Naive B cell (primary cell): ENCODE measurements at places on chromosomes 6 and 20. TPM values are rescaled to one million over a fixed set of nuclear protein-coding genes. Genes with fewer than 3 reads are reported as not detected.

GRCh38 chr20:58705208-58705926 is 12.8 kb downstream of the NPEPL1 start:
- peaks cover 16% of the 10 kb centered on the region for H3K36me3 ChIP-seq
- no peaks in the 10 kb centered on the region for H3K27me3 ChIP-seq
- H3K27ac ChIP-seq = no peak overlapping the region
- no peak overlapping the region for H3K4me3 ChIP-seq

DNA sequence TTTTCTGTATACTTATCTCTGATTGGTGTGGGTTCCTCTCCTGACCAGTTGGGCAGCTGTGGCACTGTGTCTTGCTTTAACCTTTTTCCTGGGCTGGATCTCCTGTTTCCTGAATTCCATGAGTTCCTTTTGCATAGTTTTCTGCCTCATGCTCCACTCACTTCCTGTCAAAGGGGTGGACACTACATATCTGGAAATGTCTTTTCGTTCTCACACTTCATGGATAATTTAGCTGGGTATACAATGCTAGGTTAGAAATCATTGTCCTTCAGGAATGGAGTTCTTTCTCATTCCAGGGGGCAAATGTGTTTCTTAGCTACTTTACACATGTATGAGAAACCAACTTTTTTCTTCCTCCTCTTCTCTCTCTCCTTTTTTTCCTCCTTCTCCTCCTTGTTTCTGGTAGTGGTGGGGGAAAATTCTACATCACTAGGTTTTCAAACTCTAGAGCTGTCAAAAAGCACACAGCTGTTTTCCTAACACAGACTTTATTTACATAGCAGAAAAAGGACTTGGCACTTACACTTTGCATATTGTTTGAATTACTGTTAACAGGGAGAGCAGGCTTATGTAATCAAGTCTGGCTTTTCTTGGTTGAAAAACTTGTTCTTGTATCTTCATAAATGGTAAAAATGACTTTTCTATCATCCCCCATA is 9.0 kb upstream of the DDX27 start:
- DNase-seq = no peak
- H3K27ac ChIP-seq = no peak overlapping the region
- H3K4me1 ChIP-seq = no peaks in the 10 kb centered on the region
- no peaks in the 10 kb centered on the region for H3K27me3 ChIP-seq
- H3K36me3 ChIP-seq = no peaks in the 10 kb centered on the region

DNA sequence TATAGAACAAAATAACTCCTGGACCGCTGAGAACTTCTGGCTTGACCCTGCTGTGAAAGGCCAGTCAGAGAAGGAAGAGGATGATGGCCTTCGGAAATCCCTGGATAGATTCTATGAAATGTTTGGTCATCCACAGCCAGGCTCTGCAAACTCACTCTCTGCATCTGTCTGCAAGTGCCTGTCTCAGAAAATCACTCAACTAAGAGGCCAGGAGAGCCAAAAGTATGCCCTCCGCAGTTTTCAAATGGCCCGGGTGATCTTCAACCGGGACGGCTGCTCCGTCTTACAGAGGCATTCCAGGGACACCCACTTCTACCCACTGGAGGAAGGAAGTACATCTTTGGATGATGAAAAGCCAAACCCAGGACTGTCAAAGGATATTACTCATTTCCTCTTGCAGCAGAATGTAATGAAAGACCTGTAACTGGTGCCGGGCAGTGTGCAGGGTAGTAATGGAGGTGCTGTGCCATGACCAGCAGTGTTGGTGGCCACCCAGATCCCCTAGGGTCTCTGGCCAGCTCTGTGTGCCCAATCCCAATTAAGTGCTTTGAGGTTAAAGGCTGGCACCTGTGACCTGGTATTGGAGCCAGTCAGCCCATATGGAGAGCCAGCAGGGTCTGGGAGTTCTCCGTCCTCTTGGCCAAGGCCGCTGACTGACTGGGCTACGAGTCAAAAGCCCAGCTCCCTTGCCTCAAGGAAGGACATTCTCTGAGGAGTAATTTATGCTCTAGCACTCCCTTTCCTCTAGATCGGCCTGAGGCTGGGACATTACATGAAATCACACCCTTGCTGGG is 87.1 kb downstream of the TRMT6 start:
- no peak overlapping the region for H3K4me3 ChIP-seq
- H3K27ac ChIP-seq = no peak overlapping the region
- DNase-seq = no peak
- H3K4me1 ChIP-seq = peaks cover 3% of the 10 kb centered on the region

- H3K4me1 ChIP-seq = peaks cover 11% of the 10 kb centered on the region
- no peak overlapping the region for H3K4me3 ChIP-seq
- H3K27ac ChIP-seq = no peak overlapping the region
- H3K36me3 ChIP-seq = no peaks in the 10 kb centered on the region
- DNase-seq = no peak
- no peaks in the 10 kb centered on the region for H3K27me3 ChIP-seq
These were observed 30.3 kb upstream of the GATA5 start for GRCh38 chr20:62506087-62506486.

DNA sequence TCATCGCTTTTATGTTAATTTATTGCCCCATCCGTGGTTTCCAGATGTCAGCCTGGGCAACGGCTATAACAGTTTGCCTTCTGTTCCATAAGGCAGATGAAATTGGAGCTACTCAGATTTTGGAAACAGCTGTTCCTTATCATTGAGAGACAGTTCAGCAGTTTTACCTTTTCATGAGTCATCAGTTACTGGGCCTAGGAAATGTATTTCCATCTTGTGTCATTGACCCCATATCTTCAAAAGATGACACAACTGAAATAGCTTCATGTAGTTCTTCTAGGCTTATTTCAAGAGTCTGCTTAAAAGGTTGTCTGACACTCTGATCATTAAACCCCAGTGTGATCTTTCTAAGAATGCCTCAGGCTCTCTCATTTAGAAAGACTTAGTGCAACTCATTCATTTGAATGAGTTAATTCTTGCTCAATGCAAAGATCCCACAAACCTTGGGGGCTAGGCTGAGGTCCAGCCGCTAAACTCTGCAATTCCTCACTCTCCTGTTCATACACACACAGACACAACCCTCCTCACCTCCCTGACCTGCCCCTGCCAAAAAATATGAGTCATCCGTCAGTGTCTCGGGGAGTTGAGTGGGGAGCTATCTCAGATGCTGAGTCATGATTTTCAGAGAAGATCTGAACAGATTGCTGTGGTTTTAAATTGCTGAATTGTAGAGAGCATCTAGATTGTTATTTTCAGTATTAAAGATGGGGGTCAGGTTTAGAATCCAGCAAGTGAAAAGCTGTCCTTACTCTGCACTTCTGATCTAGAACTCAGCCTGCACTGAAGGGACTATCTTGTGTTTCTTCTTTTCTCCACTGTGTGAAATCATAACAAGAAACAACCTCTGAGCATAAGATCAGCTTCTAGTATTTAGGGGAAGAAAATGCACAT is 61.8 kb downstream of the RPP40 start:
- H3K4me1 ChIP-seq = peaks cover 14% of the 10 kb centered on the region
- H3K4me3 ChIP-seq = no peak overlapping the region
- no peaks in the 10 kb centered on the region for H3K27me3 ChIP-seq
- H3K27ac ChIP-seq = no peak overlapping the region

ARMH2 gene
- polyA plus RNA-seq = not detected

DNA sequence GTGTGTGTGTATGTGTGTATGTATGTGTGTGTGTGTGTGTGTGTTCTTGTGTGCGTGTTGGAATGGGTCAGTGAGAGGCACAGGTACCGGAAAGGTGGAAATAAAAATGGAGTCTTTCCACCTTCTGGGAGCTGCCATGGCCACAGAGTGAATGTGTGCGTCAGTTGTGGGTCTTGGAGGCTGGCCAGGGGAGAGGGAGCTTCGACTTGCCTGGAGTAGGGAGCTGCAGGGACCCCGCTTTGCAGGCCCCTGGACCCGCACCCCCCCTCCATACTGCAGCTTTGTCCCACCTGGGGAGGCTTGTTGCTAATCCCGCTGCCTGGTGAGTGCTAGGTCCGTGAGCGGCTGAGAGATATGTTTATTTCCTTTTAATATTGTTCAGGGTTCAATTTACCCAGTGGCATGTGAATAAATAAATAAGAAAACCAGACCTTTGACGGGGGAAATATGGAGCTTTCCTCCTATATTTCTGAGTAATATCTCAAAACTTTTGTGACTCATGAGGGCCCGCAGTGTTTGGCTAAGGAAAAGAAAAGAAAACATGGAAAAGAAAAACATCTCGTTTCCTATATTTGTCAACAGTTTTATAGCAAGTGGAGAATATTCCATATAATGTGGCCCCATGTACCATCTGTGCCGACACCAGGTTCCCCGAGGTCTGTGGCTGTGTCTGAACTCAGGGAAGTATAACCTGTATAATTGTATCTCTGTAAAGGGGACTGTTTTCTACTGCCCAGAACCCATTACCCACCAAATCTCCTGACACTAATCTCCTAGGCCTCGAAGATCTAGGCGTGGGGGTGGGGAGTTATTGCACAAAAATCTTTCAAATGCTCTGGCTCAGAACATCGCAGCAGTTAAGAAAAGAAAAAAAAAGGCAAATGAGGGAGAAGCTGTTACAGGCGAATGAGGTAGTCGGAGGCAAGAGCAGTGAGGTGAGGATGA is 24.6 kb upstream of the CCDC167 start:
- no peak overlapping the region for H3K4me3 ChIP-seq
- peaks cover 42% of the 10 kb centered on the region for H3K4me1 ChIP-seq
- H3K36me3 ChIP-seq = no peaks in the 10 kb centered on the region
- H3K27me3 ChIP-seq = peaks cover 34% of the 10 kb centered on the region

PNLDC1 gene
- polyA plus RNA-seq = not detected

ZBTB9 gene
- 8.2 TPM for polyA plus RNA-seq

LTA gene
- polyA plus RNA-seq = 21.7 TPM
